ENCODE measurements at places on chromosomes 3 and 15.

DNA sequence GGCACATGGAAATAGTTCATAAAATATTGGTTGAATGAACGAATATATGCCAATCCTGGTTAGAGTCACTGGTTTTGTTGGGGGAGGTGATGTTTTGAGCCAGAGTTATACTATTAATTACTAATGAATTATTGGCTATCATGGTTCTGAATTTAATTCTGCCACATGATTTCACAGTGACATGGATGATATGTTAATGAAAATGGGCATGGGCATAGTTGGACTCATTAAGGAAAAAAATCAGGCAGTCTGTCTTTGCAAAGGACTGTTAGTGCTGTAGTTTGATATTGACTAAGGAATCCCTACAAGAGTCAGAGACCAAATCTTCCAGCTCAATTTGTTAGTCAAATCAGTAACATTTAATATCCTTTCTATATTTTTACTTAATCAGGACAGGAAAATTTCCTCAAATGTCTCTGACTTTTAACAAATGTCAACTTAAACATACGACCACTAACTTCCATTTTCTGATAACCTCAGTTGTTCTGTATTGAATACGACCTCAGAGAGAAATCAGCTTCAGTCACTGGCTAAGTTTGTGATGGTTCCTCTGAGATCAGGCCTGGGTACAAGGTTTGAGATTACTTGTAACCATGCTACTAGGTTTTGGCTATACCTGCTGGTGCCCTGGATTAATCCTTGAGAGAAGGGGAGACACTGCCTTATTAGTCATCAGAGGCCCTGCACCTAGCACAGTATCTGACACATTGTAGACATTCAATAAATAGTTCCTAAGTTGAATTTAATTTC is 13.3 kb downstream of the NFKBIZ start:
- no peak for DNase-seq

DNA sequence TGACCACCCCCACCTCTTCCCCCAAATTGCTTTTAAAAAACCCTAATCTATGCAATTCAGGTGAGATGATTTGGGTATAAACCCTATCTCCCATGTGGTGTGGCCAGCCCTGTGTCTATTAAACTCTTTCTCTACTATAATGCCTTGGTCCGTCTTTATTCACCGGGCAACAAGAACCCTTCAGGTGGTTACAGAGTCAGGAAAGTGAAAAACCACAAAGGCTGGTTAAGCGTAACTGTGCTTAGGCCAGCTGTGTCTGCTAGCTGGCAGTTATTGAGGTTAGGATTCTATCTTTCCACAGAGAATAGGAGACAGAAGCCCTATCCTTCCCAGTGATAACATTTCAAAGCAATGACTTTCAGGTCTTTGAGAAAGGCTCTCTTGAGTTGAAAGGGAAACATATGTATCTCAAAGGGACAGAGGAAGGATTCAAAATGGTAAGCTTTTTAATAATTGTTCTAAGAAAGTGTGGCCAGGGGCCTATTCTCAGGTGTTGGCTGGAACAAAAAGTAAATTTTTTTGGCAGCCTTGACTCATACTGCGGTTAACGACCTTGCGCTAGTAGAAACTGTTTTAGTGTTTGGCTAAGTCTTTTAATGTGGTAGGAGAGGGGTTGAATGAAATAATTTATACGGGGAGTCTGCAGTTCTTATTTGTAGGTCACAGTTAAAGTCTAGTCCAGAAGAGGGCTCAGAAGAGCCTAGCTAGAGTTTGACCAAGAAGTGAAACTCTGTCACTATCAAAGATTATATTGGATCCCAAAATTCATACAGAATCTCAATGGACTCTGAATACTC is 89.0 kb downstream of the NPAP1 start:
- no peak for DNase-seq

GRCh38 chr3:45646051-45646585 is 43.1 kb upstream of the SACM1L start:
- DNase-seq, result no peak

- DNase-seq, result no peak
Observed at GRCh38 chr3:140176526-140176925, 241.5 kb downstream of the CLSTN2 start.

DNA sequence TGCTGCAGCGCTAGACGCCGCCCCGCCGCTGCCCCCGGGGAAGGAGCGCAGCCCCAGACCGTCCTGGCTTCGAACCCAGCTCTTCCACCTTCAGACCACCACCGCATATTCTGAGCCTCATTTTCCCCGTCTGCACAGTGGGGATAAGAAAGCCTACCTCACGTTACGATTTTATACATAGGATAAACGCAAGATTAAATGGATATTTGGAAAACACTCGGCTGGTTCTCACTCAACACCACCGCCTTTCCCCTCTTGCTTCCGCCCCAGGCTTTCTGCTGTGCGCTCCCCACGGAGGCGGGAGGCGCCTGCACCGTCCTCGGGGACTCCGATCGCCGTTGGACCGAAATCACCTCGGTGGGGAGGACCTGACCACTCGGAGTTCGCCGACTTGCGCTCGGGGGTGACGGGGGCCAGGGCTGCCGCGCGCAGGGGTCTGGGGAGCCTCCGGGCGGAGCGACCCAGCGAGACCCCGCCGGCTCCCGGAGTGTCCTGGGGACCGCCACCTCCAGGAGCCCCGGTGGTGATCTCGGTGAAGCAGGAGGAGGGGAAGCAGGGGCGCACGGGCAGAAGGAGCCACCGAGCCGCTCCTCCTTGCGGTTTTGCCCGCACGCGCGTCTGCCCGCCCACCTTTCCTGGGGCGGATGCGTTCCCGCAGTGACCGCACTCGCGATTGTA is 4.0 kb downstream of the FBXL22 start:
- peak; percentile 65 for DNase-seq

- DNase-seq, result no peak
Observed at GRCh38 chr3:156395961-156396710, 158.8 kb downstream of the SSR3 start.

DNA sequence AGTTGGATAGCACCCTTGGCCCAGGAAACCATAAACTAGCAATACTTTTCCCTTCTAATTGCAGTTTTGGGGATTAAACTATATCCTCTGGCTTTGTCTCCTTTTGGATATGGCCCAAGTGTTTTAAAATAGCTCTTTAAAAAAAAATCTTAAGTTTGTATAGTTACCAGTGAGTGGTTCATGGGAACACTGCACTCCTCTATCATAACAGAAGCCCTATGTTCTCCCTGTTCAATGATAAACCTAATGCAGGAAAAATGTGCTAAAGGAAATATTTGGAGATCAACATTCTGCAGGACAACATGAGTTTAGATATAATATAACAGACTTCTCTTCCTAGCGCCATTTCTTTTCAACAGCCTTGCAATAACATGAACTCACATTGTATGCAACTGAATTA is 13.1 kb downstream of the MRPL47 start:
- no peak for DNase-seq

DNA sequence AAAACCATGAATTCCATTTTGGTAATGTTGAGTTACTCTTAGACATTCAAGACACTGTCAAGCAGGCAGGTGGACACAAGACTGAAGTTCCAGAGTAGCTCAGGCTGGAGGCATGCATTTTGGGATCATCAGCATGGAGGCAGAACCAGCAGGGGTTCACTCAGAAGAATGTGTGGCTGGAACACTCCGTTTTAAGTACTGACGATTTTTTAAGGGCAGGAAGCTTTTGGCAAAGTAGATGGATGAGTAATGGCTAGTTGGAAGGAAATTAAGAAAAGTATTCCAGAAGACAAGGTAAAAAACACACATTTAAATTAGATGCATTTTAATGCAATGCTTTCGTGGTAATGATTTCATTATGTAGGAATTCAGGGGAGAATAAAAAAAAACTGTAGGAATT is 420.4 kb downstream of the ROBO2 start:
- DNase-seq, result no peak

DNA sequence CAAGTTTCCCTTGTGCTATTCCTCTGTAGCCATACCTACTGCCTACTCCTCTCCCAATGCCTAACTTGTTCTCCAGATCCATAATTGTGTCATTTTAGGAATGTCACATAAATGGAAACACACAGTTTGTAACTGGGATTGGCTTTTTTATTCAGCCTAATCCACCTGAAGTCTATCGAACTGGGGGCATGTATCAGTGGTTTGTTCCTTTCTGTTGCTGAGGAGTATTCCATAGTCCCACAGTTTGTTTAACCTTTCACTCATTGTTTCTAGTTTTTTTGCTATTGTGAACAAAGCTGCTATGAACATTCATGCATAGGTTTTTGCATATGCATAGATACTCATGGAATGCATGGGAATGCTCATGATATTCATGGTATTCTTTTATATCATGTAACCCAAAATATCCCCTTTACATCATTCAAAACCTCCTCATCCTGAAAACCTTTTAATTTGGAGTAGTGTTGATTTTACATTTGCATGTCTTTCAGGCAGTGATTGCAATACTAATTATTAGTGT is 25.9 kb upstream of the LRRC34 start:
- no peak for DNase-seq

DNA sequence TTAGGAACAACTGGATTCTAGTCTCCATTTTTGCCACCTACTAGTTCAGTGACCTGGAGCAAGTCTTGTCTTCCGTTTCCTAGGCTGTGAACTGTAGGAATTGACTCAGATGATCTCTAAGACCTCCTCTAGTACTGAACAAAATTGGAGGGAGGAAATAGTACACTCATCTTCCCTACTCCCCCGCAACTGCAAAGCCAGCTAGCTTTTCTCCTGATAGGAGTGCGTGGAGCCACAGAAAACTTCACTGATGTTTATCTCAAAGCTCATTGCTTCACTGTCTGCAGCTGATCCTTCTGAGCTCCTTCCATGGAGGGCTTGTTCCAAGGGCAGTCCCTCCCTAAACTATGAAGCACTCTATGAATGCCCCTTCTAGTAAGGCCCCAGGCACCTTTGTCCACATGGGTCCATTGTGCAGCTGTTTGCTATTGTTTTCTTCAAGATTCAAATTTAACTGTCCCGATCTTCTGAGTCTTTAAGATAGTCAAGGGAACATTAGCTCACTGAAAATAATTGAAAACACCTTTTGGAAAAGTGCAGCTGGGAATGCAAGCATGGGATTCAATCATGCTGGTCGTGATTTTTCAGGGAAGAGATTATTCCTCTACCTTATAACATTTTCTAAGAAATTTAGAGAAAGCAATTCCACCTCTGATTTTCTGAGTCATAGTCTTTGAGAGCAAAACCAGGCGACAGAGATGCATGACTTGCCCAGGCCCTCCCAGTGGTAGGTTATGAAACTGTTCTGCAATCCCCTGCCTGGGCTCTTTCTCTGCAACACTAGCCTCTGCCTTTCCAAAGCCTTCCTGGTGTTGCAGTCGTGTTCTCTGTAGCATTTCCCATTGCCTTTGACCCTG is 24.3 kb downstream of the FILIP1L start:
- no peak for DNase-seq

GRCh38 chr3:98003306-98003969 is 31.2 kb upstream of the RIOX2 start:
- no peak for DNase-seq

GRCh38 chr15:31974855-31975829 is 55.2 kb upstream of the CHRNA7 start:
- DNase-seq, result no peak

DNA sequence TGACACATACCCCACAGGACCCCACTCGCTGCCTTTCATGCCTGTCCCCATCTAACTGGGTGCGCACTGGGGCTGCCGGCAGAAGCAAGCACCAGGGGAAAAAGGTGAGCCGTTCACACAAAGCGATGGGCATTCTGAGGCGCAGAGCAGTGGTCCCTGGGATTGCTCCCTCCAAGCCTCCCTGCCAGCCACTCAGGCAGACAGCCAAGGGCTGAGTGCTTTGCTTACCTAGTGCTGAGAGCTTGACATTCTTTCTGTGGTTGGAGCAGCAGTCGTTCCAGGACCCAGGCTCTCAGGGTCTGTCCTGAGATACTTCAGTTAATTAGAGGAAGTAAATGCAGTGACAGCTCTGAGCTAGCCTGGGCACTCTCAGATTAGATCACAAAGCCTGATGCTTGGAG is 5.7 kb downstream of the ESYT3 start:
- no peak for DNase-seq

DNA sequence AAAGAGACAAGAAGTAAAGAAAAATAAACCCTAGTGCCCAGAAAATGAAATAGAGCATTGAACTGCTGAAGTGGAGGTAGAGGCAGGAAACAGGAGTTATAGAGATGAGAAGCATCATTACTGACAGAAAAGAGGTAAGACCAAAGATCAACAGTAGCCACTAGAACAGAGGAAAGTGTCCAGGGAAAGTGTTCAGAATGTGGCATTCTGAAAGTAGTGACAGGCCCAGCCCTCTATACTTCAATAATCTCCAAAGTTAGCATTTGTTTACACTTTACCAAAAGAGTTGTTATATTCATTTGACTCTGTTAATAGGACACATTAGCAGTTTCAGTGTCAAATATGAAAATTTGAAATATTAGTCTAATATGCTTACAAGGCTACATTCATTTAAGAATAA is 727.1 kb upstream of the NECTIN3 start:
- no peak for DNase-seq

- no peak for DNase-seq
Observed at GRCh38 chr15:48710952-48711495, 65.5 kb upstream of the FBN1 start.

GRCh38 chr3:181230258-181230657 is 240.7 kb upstream of the DNAJC19 start:
- no peak for DNase-seq

DNA sequence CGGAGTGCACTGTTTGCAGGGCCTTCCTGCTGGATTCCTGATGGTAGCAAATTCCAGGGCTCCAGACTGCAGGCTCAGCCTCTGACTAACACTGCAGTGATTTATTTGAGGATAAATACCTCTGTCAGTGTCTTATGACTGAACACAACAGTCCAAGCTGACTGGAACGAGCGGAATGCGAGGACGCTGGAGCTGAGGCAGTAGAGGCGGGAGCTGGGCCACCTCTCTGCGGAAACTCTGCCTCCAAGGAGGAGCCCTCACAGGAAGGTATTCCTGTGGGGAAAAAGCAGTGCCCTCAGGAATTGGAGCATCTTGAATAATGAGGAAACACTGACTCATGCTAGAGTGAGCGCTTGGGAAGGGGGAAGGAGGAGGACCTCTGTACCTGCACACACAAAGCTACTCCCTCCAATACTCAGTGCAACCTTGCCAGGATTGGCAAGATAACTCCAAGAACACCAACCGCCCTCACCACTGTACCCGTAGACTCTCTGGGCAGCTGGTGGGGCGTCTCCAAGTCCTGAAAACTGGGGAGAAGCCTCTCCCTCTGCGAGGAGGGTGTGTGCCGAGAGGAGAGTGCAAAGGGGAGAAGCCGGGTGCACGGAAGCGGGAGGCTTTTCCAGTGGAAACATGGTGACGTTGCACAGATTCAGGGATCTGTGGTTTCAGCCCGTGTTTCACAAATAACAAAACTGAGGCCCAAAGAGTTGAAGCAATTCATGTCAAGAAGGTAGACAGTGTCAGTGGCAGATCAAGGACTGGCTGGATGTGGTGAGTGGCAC is 43.0 kb downstream of the VGLL4 start:
- DNase-seq, result no peak

DNA sequence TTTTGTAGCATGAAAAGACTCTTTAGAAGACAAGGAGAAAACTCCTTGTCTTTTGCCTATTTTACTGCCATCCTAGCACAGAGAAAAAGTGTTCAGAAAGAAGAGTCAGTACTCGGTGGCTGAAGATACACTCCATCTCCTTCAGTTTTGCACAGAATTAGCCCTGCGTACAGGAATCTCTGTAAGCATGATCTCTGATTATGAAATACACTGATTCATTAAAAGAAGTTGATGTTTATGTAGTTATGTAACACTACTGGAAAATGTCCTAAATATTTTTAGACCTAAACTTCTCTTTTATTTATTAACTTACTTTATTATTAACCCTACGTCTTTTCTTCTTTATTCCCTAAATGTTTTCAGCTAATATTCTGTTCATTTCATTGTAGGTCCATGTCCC is 138.4 kb downstream of the LEKR1 start:
- no peak for DNase-seq
